ENCODE measurements at places on chromosomes 2 and 18.

DNA sequence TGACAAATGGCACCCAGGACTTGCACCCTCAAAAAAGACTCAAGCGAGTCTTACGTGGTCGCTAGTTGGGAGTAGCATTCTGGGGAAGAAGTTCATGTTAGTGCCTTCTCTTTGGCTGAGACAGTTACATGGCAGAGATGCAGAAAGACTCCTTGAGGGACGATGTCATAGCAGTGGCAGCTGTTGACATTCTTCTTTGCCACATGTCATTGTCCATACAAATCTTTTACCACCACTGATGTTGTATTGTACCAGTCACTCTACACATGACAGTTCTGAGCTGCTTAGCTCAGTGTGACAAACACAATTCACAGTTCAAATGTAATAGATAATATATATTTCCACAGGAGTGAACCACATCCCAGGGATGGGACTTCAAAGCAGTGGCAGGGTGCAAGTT is 197.1 kb downstream of the TCF4 start:
- DNase-seq = no peak

GRCh38 chr18:13374468-13375301 is 156.1 kb downstream of the LDLRAD4 start:
- peak; percentile 31 for DNase-seq

GRCh38 chr18:22838639-22839277 is 94.4 kb upstream of the RBBP8 start:
- DNase-seq = no peak

GRCh38 chr2:172440795-172441194 is 13.4 kb downstream of the ITGA6 start:
- DNase-seq = no peak

- no peak for DNase-seq
These were observed 88.6 kb upstream of the DLGAP1 start for GRCh38 chr18:4543711-4544110.

DNA sequence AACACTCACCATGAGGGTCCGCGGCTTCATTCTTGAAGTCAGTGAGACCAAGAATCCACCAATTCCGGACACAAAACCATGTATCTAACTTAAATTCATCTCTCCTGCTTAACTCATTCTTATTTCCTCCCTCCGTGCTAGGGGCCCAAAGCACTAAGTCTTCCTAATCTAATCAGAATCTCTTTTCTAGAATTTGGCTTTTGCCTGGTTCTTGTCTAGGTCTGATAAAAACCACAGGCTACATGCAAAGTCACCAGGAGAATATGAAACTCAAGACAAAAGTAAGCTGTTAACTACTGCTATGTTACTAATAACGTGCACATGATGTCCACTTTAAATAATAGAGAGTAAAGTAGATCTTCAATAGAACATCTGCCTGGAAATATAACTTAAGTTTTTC is 69.9 kb downstream of the TRIP12 start:
- DNase-seq = no peak

DNA sequence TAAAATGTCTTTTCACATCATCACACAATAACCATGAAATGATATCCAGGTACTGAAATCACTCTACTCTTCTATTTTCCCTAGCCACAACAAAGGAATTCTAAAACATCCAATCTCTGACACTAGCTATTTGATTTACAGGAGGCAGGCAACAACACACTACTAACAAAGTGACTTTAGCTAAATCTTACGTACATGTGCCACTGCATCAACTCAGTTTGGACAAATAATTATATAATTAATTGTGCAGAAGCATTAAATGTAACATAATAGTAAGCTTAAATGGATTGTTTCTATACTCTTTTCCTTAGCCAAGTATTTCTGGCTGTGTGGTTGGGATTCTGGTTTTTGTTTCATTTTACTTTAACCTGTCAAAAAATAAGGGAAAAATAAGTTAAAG is 192.4 kb downstream of the AFF3 start:
- DNase-seq = no peak

DNA sequence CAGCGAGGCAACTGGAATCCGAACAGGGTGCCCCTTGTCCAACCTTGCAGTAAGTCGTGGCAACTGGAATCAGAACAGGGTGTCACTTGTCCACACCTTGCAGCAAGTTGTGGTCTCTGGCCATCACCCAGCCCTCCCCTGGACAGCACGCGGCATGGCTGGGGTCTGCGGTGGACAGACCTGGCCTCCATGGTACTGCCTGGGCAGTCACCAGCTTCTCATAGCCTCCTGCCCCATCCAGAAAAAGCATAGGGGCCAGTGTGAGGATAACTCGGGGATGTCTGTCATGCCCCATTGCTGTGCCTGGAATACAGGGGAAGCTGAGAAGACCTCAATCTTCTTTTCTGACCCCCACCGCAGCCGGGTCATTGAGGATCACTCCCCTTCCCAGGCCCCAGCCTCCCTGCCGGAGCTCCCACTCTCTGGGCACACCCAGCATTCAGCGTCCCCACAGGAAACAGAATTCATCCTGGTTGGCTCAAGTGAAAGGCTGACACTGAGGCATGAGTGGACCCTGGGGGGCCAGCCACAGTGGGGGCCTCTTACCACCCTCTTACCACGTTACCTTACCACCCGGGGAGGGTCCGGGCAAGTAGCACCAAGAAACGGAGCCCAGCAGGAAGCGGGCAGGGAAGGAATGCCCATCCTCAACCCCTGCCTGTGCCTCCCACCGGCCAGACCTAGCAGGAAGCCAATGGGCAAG is 68.0 kb upstream of the RAB6C start:
- DNase-seq = no peak

- no peak for DNase-seq
These were observed 285.3 kb upstream of the ZSWIM2 start for GRCh38 chr2:187134306-187134705.

DNA sequence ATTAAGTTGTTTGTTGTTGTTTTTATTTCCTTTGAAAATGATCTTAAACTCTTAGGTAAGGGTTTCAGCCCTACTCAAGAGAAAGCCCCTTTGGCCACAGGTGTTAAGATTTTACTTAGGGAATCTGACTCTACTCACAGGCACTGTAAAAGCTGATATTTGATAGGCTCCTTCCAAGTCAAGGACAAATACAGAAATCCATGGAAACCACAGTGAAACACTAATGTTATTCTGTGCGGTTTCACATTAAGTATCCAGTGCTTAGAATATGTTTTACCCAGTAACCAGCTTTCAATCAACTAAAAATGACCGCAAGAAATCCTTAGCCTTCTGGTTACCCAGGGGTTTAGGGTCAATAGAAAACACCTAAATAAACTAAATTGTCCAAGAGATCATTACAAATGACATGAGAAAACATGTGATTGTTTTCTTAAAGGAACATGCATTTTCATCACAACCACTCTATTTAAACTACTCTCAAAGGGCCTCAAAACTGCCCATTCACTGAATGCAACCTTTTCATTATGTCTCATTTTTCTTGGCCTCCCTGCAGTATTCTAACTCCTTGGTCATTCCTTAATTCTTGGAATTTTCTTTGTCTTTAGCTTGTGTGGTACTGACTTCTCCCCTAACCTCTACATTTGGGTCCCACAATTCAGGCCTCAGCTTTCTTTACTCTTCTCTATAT is 56.0 kb downstream of the CDH2 start:
- DNase-seq = no peak

GRCh38 chr2:197059477-197059876 is 133.0 kb upstream of the PGAP1 start:
- DNase-seq = no peak

DNA sequence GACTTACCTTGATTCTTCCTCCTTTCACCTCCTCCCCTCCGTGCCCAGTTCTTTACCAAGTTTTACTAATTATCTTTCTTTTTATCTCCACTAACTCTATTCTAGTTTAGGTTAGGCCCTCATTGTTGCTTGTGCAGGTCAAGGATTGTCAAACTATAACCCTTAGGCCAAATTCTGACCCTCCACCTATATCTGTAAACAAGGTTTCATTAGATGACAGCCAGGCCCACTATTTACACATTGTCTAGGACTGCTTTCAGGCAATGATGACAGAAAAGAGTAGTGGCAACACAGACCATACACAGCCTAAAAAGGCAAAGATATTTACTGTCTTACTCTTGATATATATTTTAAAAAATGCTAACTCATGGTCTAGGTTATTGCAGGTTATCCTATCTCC is 212.0 kb downstream of the RAD51AP2 start:
- DNase-seq = no peak

- no peak for DNase-seq
These were observed 112.5 kb upstream of the CREB1 start for GRCh38 chr2:207417301-207417718.

DNA sequence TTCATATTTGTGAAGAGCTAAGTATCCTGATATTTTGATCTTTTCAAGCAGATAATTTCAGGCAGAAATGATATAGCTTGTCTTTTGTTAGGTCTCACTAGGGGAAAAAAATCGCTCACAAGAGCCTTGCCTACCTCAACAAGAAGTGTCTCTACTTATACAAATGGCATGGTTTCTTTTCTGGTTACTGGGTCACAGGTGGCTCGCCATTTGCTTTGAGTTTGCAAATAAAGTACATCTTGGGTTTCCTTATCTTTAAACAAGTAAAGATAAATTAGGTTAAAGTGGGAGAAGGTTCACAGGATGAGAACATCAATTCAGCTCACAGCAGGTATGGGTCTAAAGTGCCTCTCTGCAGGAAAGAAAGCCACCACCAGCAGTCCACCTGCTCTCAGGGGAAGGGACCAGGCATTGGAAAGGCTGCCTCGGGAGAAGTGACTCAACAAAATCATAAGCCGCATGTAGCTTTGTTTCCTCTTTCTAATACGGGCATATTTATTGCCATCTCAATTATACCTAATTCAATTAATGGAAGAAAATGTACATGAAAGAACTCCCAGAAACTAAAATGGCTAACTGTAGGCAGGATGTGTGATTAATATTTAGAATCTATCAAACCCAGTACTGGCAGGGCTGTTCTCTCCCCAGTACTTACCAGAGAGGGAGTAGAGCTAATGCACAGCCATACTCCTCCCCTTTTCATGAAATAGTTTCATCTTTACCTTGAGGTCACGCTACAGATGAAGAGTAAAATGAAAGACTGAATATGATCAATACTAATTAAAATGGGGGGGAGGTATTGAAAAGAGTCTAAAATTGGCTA is 28.3 kb downstream of the CDC42EP3 start:
- DNase-seq = no peak

DNA sequence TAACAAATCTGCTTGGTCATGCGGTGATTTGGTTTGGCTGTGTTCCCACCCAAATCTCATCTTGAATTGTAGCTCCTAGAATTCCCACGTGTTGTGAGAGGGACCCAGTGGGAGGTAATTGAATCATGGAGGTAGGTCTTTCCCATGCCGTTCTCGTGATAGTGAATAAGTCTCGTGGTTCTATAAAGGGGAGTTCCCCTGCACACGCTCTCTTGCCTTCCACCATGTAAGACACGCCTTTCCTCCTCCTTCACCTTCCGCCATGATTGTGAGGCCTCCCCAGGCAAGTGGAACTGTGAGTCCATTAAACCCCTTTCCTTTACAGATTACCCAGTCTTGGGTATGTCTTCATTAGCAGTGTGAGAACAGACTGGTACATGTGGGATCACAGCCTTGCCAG is 36.7 kb downstream of the TRABD2A start:
- DNase-seq = no peak

DNA sequence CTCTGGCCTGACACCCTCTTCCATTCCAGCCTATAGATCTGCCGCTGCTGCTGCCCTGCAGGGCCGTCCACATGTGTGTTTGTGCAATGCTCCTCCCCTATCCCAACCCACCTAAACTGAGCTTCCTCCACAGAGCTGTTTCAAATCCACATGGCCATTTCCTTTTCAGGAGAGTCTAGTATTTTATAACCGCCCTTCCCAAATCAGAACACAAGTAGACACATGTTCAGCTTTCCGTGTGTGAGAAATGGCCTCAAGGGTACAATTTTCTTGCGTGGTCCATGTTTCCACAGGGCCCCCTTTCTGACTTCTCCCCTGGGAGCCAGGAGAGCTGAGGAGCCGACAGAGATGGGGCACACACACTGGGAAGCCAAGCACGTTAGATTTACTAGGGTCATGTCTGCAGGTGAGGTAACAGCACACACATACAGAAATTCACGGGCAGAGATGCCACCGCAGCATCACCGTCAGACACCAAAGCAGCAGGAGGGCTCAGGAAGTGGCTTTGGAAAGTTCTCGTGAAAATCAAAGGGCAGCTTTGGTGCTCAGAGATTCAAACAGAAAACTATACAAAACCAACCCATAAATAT is 102.9 kb upstream of the TGFA start:
- DNase-seq = peak; percentile 33

GRCh38 chr2:233399306-233400225 is 45.3 kb downstream of the DGKD start:
- DNase-seq = peak; percentile 62

- DNase-seq = no peak
These were observed 45.0 kb upstream of the EML4 start for GRCh38 chr2:42124011-42124785.

DNA sequence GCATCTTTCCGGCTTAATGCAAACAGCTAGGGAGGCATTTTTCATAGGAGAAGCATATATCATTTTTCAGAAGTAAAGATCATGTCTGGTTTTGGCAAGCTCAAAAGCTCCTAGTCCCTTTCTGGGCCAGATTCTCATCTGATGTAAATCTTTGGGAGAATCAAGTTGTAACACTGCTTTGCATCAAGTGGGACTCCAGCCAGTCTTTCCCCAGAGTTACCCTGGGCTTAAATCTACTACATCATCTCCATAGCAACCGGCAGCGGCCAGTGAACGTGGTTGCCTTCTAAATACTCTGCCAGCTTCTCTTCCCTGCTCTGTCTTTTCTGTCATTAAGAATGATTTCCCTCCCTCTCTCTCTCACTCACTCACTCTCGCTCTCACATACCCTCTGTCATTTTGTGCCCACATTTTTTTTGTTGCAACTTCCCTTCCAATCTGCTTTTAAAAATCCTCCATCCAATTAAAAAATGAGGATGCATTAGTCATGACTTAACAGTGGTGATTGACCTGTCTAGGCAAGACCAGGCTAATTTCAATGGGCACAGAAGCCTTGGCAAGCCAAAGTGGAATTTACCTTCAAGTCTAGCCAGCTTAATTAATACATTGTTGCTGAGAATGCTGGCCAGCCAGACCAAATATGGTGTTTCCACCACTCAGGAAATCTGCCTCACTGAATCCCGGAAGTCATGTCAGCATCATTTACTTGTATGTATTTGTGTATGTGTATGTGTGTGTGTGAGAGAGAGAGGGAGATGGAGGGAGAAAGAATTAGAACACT is 93.0 kb downstream of the NRP2 start:
- no peak for DNase-seq

- peak; percentile 75 for DNase-seq
These were observed 10.3 kb upstream of the CXXC1 start for GRCh38 chr18:50297621-50298442.

- DNase-seq = no peak
These were observed 12.3 kb downstream of the B3GNT2 start for GRCh38 chr2:62208074-62208757.

DNA sequence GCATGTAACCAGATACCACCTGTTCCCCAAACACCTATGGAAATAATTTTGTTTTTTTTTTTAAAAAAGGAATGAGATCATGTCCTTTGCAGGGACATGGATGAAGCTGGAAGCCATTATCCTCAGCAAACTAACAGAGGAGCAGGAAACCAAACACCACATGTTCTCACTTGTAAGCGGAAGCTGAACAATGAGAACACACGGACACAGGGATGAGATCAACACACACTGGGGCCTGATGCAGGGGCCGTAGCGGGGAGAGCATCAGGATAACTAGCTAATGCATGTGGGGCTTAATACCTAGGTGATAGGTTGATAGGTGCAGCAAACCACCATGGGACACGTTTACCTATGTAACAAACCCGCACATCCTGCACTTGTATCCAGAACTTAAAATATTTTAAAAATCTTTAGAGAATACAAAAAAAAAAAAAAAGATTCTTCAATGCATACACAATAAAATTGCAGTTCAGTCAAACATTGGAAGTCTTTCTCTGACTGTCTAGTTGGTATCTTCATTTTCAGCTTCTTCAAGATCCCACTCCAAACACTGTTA is 11.6 kb upstream of the CASP10 start:
- DNase-seq = no peak
